ENCODE measurements at places on chromosomes 16 and 17.

- no peak for DNase-seq
These were observed 20.3 kb downstream of the CACNG5 start for GRCh38 chr17:66855204-66855603.

DNA sequence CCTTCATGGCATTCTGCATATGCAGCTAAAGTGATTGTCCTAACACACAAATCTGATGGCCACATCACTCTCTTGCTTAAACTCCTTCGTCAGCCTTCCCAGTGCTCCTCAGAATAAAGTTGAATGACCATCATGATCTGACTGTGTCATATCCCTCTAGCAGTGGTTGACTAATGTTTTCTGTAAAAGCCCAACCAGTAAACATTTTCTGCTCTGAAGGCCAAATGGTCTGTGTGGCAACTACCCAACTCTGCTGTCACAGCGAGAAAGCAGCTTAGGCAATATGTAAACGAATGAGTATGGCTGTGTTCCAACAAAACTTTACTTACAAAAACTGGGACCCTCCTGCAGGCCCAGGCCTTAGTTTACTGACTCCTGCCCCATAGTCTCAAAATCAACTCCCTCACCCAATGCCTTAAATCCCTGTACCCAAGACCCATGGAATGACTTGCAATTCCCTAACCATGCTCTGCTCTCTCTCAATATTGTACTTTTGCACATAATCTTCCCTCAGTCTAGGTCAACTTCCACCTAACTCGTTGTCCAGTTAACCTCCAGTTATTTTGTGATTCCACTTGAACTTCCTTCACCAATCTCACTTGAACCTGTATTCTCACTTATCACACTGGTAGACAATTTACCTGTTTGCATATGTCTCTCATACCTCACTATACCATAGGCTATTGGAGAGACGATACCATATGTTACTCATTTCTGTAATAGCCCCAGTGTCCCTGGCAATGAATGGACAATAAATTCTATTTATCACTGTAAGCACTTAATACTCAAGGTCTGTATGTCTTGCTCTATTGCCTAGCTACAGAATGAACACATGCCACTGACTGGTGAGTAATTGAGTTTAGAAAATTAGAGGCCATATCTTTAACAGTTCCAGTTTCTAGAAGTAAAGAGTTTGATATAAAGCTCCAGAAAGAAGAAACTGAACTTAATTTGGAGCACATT, 29.1 kb downstream of the TMEM100 start:
- DNase-seq: no peak

DNA sequence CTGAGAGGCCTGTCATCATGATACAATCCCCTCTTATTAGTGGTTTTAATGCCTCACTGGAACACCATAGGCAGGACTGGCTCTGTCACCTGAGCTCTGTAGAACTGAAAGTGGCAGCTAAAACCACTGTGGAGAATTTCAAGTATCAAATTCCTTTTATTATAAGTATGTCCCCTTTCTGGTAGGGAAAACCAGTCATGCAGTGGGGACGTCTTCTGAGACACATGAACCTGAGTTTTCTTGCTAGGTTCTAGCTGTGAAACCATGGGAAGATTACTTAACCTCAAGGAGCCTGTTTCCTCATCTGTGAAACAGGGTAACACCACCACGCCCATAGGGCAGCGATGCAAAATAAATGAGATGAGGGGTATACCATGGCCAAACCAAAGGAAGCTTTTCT, 4.7 kb downstream of the VAC14 start:
- no peak for DNase-seq

GRCh38 chr16:9334103-9334502, 242.7 kb downstream of the HAPSTR1 start:
- DNase-seq: no peak

- no peak for DNase-seq
These were observed 407.5 kb upstream of the HSBP1 start for GRCh38 chr16:83400234-83400633.

All from stimulated activated CD8-positive, alpha-beta memory T cell treated with anti-CD3 and anti-CD28 coated beads, Interleukin-12 subunit alpha, Interleukin-12 subunit beta, amount 100 ng/mL, for 4 hours (primary cell).